ENCODE measurements at places on chromosomes 6 and 20.

DNA sequence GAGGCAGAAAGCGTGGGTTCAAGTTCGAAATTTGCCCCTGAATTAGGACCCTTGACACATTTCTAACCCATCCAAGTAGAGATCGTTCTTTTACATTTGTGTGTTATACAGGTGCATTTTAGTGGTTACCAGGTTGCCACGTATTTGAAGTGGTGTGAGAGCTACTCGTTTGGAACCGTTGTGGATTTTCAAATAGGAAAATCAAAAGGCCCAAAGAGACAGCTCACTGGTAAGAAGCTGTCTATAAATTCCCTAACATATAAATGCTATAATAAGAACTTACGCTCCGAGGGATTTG is 1.6 kb upstream of the REV3L start:
- no peak for DNase-seq

DNA sequence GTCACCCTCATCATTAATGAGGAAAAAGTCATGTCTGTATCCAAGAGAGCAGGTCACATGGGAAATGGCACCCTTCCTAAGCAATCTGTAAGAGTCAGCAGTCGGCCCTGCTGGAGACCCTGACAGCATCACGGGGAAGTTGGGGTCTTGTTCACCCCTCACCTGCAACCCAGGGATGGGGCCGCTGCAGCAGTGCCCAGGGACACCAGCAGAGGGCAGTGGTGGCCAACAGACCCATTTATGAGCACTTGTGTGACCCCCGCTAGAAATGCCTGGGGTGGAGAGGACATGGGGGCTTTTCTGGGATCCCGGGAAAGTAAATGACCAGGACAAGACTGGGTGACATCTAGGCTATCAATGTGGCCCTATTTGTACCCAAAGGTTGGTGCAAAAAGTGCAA is 35.9 kb downstream of the ANKRD60 start:
- DNase-seq = no peak

GRCh38 chr6:136728033-136728939 is 64.0 kb downstream of the MAP3K5 start:
- DNase-seq = no peak

- DNase-seq = no peak
Measured at GRCh38 chr20:59364611-59365010, 64.2 kb downstream of the EDN3 start.

DNA sequence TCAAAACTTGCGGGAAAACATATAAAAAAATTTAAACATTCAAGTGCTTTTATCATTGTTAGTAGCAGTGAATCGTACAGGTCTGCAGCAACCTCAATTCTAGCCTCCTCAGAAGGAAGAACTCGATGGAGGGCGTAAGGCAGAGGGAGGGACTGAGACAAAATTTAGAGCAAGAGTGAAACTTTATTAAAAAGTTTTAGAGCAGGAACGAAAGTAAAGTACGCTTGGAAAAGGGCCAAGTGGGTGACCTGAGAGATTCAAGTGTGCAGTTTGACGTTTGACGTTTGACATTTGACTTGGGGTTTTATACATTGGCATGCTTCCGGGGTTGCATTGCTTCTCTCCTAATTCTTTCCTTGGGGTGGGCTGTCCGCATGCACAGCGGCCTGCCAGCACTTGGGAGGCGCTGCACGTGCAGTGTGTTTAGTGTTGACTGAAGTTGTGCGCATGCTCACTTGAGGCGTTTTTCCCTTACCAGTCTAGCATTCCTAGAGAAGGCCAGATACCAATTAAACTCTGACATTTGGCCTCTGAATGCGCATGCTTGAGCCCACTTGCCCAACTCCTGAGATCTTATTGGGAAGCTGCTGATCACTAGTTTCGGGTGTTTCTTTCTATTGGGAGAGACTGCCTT is 82.6 kb downstream of the TBX18 start:
- no peak for DNase-seq

DNA sequence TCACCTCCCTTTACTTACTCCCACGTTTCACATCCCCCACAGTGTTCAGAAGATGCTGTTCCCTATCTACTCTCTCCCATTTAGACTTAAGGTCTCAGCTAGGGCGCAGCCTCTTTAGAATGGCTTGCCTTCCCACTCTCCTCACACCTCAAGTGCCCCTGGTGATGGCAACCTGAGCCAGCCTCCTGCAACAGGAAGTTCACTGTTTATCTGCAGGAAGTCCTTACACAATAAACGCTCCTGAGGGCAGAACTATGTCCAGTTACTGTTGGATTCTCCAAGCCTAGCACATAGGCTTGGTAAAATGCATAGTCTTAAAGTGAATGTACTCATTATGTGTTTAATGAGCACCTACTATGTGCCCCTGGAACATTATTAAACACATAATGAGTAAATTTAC is 21.9 kb upstream of the RAB22A start:
- DNase-seq = no peak

GRCh38 chr6:35057449-35058357 is 83.4 kb downstream of the TCP11 start:
- DNase-seq = no peak

GRCh38 chr20:24936526-24937407 is 12.3 kb upstream of the CST7 start:
- DNase-seq = no peak

GRCh38 chr6:5590187-5590586 is 328.9 kb downstream of the FARS2 start:
- DNase-seq = no peak

GRCh38 chr20:23393996-23394775 is 27.1 kb downstream of the NAPB start:
- no peak for DNase-seq

GRCh38 chr6:127343809-127344659 is 625 bp upstream of the ECHDC1 start:
- no peak for DNase-seq

DNA sequence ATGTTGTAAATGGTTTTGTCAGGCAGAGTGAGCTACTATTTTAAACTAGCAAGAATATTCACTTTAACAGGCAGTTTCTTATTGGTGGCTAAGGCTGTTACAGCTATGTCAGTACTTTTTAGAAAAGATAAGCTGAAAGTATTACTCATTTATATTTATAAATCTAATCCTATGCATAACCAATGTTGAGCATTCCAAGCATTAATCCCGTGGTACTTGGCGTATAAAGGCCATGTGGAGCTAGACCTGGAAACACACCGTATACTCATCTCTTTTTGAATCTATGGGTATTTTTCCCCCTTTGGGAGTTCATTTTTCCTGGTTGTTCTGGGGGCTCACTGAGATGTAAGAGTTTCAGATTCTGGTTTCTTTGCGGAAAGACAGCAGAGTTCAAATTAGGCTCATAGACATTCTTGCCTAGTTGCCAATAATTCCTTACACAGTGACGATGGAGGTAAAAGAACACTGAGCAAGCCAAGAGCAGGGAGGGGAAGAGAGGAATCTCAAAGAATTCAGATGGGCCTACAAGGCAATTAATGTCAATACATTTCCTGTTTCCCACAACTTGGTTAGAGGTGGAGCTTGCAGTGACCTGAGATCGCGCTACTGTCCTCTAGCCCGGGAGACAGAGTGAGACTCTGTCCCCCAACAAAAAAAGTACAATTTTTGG is 211.5 kb downstream of the SOX4 start:
- no peak for DNase-seq
